CD8-positive, alpha-beta memory T cell (primary cell): ENCODE measurements at places on chromosomes 12 and 14. TPM values are rescaled to one million over a fixed set of nuclear protein-coding genes. Genes with fewer than 3 reads are reported as not detected.

GRCh38 chr14:66998013-66998412 is 191.2 kb upstream of the GARIN2 start:
- H3K4me1 ChIP-seq = no peaks in the 10 kb centered on the region
- no peak overlapping the region for H3K4me3 ChIP-seq
- H3K36me3 ChIP-seq = no peaks in the 10 kb centered on the region
- no peak for DNase-seq
- H3K27ac ChIP-seq = no peak overlapping the region
- H3K27me3 ChIP-seq = no peaks in the 10 kb centered on the region

The NAA25 gene
- 41.5 TPM for total RNA-seq

DNA sequence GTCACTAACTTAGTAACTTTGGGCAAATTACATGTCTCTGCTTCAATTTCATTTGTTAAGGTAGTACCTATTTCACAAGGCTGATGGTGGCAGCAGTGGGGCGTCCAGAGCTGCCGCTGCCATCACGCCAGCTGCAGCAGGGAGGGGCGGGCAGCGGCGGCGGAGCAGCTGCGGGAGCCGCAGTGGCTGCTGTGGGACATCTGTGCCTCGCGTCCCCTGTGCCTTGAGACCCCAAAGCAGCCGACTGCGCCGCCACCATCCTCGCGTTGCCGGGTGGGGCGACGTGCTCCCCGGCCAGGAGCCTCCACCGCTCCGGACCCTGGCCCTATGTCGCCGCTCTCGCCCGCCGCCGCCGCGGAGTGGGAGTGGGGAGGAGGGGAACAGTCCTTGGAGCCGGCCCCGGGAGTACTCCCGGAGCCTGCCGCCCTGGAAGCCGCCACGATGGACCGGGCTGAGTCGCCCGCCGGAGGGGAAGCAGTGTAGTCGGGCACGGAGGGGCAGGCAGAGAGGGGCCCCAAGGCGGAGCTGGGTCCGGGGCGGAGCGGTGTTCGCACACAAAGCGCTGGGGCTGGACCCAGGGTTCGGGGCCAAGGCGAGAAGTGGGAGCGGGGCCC is 51.4 kb downstream of the A2M start:
- peak; percentile 6 for DNase-seq
- H3K4me1 ChIP-seq = peaks cover 10% of the 10 kb centered on the region
- H3K36me3 ChIP-seq = no peaks in the 10 kb centered on the region
- peak overlapping the region; percentile 16 for H3K4me3 ChIP-seq
- H3K27ac ChIP-seq = no peak overlapping the region

The CAPZA3 gene
- not detected for total RNA-seq

DNA sequence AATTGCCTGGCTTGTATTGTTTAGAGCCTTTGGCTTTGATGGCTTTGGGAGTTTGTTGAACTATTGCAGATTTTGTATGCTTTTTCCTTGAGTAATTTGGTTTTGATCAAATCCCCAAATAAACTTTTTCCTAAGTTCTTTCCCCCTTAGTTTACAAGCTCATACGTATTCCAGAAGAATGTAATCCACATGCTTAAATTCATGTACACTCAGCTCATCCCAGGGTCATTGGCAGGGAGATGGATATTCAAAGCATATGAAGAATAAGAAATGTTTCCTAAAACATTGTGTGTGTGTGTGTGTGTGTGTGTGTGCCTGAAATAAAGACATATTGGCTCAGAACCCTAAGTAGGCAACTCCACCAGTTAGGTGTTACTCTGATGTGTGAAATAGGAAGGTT is 89.4 kb downstream of the TMEM30B start:
- DNase-seq = no peak
- no peaks in the 10 kb centered on the region for H3K4me1 ChIP-seq
- H3K27me3 ChIP-seq = peaks cover 17% of the 10 kb centered on the region
- no peaks in the 10 kb centered on the region for H3K36me3 ChIP-seq
- H3K27ac ChIP-seq = no peak overlapping the region

DNA sequence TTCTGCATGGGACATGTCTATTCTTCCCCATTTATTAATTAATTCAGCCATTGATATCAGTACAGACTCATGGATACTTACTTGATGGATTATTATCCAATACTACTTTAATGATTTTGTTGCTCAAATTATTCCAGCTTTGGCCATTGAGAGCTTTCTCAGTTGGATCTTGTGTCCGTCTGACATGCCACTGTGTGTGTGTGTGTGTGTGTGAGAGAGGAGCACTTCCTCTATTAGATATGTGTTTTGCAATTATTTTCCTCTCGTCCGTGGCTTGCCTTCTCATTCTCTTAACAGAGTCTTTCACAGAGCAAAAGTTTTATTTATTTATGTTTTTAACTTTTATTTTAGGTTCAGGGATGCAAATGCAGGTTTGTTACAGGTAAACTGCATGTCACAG is 194.2 kb downstream of the ADGRD1 start:
- no peak for DNase-seq
- H3K4me1 ChIP-seq = no peaks in the 10 kb centered on the region
- no peak overlapping the region for H3K4me3 ChIP-seq
- no peak overlapping the region for H3K27ac ChIP-seq
- no peaks in the 10 kb centered on the region for H3K27me3 ChIP-seq
